BJ (cell line): ENCODE measurements at places on chromosomes 5 and 9.
A peak's percentile ranks its signal among the peaks of the same experiment; 100 is the strongest.

GRCh38 chr5:54325610-54326311, 15.4 kb upstream of the ARL15 start:
- no peak for DNase-seq

DNA sequence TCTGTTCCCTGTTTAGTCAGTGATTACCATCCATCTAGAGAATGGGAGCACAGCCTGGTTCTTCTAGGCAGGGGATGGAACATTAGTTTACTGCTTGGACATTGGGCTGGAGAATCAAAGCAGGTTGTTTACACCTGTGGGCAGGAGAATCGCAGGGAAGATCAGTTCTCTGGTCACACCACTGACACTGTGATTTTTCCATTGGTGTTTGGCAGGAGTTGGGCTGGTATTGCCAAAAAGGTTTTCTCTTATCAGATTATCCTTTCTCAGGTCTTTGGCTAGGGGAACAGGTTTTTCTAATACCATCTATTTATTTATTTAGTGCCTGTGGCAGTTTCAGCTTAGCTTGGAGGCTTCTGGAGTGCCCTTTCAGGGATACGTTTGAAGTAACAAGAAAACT, 219.3 kb upstream of the GRIN3A start:
- DNase-seq: no peak

- DNase-seq: no peak
These were observed 34.1 kb downstream of the LAMC3 start for GRCh38 chr9:131043087-131043486.

- no peak for DNase-seq
These were observed 5.3 kb upstream of the OTP start for GRCh38 chr5:77643654-77644370.

DNA sequence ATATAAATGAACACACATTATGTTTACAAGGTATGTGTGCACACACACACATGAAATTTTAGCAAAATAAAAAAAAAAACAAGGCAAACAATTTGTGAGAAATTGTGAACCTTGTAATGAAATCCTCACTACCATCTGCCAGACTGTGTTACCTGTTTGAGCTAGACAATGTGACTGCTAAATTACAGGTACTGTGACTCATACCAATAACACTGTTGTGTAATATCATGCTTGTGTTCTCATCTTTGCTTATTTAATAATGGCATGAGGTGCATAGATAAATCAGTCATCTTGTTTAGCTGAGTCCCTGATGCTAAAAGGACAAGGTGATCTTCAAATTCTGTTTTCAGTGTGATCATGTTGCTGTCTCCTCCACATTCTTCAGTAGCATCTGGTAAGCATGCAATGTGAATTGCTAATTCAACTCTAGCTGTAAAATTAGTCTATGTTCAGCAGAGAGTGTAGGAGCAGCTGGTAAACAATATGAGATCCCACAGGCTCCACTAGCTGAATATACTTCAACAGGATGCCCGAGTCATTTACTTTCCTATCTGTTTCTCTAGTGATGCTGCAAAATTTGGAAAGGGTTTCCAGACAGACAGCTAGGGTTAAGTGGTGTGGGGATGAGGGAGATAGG, 966.3 kb upstream of the C9orf72 start:
- no peak for DNase-seq

DNA sequence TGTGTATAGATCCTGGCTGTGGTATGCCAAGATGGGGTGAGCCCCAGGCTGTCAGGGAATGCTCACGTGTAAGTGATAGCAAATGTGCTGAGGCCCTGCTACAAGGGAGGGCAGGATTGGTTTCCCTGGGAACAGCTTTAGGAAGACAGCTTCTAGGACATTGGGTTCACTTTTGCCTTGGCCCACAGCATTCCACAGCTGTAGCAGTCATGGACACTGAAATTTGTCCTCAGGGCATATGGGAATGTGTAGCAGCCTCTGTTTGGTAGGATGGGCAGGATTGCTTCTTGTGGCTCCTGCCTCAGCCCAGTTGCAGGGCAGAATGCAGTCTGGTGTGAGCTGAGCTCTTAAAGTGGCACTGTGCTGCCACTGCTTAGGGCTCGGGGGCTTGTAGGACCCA, 1061.7 kb upstream of the WWC1 start:
- no peak for DNase-seq

DNA sequence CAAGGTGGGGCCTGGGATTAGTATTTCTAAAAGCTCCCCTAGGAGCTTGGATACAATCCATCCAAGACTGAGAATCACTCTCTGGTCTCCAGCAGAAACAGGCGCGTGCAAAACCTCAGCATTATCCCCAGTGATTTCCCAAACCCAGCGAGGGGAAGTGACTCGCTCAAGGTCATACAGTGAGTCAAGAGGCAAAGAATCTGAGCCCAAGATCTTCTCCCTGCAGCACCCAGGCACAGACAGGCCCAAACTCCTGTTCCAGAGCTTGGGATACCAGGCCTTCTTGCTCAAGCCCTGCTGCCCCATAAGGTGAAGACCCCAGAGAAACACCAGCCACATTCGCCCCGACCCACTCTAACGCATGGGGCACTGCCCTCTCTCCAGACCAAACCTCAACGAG, 33.2 kb downstream of the SHB start:
- DNase-seq: no peak

DNA sequence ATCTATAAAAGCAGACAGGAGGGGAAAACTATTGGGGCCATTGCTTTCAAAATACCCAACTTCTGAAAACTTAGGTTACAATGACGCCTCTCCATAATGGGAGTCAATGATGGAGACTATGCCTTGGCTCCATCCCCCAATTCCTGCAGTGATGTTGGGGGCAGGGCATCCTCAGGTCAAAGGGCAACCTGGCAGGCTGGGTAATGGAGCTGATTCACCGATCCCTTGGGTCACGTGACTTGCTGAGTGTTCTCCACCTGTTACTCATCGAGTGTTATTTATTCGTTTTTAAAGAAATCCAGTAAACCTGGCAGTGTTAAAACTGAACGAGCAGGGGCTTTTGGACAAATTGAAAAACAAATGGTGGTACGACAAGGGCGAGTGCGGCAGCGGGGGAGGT, 244.4 kb downstream of the FAM114A2 start:
- no peak for DNase-seq

- no peak for DNase-seq
These were observed 160.9 kb upstream of the SLC30A5 start for GRCh38 chr5:68932830-68933434.

DNA sequence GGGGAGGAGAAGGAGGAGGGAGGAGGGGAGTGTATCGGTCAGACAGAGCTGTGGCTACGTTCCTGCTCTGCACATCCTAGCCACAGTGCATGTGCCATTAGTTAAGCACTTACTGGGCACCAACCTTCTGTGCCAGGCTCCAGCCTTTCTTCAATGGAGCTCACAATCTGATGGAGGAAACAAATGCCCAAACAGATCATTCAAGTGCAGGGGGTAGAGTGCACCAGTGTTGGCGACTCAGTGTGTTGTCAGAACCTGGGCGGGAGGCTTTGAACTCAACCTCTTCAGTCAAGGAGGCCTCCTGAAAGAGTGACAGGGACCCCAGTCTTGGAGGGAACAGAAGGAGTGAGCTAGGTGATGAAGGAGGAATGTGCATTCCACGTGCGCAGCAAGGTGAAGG, 51.9 kb upstream of the SHB start:
- DNase-seq: no peak

GRCh38 chr5:20128343-20128742, 140.3 kb upstream of the CDH18 start:
- DNase-seq: no peak

DNA sequence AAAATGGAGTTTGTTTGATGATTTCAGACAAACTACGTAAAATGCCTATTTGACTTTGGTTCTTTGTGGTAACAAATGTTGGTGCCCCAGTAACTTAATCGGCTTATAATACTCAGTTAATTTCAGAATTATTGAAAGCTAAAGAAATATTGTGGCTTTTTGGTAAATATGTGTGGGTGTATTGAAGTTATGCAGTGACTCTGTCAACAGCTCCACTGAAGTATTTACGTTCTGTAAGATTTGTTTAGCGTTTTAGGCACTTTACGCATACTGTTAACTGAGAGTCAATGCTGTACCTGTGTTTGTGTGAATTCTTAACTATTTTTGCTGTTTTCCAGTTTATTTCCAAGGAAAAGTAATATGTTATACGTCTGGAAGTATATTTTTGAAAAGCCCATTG, 2.2 kb downstream of the RAD23B start:
- no peak for DNase-seq

GRCh38 chr5:72508241-72509170, 1.3 kb upstream of the ZNF366 start:
- DNase-seq: no peak

DNA sequence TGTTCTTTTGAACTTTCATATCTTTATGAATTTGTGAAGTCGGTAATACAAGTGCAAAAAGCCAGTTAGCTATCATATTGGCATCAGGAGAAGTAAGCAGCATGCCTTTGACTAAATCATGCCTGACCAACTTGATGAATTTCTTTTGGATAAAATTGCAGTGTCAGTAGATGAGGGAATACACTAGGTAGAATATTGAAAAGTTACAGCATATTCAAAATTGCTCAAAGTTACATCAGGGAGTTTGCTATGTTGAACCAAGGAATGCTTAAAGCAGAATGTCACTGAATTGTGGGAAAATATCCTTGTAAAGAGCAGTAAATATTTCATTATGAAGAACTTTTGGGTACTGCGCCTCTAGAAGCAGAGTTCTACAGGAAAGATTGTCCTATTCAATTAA, 87.1 kb upstream of the TLX3 start:
- DNase-seq: peak; percentile 15

- no peak for DNase-seq
These were observed 4.6 kb downstream of the VCAN start for GRCh38 chr5:83475935-83476814.

- DNase-seq: no peak
These were observed 399.0 kb downstream of the MED10 start for GRCh38 chr5:5979377-5979760.

GRCh38 chr5:103472265-103472664, 90.3 kb downstream of the NUDT12 start:
- DNase-seq: no peak

GRCh38 chr9:1929722-1930244, 85.4 kb upstream of the SMARCA2 start:
- no peak for DNase-seq

- no peak for DNase-seq
These were observed 10.7 kb downstream of the NFIL3 start for GRCh38 chr9:91412941-91413340.

DNA sequence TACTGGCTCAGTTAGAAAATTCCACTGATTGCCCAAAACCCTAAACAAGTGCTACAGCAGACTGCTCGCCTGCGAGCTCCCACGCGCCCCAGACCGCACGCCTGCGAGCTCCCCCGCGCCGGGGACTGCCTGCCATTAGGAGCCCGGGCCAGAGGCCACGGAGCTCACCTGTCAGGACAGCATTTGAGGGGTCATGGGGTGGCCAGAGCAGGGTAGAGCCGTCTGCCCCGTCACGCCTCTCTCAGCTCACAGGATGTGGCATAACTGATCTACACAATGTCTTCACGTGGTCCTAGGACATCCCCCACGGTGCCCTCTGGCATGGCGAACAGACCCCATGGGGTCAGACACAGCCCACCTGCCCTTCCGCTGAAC, 29.1 kb upstream of the LRRC14B start:
- no peak for DNase-seq

DNA sequence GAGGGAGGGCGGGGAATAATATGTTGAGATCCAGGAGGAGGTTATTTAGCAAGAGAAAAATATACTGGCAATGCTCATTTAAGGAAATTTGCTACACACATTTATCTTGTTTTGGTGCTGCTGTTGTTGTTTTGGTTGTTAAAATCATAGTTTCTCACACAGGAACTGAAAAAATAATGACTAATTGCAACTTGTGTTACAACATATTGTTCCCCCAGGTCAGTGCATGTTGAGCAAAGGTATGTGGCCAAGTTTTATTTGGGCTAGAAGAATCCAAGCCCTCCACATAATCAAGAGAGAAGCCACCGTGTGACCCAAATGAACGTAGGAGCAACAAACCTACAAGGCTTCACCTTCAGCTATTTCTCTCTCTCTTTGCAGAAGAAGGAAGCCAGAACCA, 220.3 kb upstream of the DAPK1 start:
- no peak for DNase-seq

DNA sequence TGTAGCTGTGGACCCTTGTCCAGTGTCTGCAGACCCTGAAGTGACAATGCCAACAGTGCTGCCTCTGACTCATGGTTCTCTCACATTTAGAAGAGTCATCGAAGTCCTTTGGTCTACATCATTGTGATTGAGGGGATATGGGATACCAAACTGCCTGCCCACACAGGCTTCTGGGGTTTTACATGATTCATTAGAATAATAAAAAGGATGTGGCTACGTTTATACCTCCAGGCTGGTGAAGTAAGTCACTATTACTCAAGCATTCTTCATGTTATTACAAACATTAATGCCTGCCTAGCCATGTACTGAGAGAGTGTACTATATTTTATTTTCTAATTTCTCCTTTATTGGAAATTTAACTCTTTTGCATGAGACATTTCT, 365.7 kb downstream of the SPATA31D1 start:
- peak; percentile 75 for DNase-seq

DNA sequence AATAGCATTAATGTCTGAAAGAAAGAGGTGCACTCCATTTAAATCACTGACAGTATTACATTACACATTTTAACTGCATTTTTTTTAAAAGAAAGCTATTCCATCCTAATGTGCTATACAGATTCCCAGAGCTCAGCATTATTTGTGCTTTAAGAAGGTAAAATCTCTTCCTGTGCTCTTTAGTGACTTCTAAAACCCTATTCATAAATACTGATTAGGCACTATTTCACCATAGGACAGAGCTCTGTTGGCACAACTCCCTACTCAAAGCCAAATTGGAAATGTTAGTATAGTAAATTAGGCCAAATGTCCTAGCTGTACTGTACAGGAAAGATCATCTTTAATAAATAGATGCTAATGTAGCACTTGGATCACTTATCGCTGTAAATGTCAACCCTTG, 262.5 kb downstream of the TUSC1 start:
- DNase-seq: no peak

GRCh38 chr5:72662936-72663335, 153.5 kb upstream of the TNPO1 start:
- no peak for DNase-seq

DNA sequence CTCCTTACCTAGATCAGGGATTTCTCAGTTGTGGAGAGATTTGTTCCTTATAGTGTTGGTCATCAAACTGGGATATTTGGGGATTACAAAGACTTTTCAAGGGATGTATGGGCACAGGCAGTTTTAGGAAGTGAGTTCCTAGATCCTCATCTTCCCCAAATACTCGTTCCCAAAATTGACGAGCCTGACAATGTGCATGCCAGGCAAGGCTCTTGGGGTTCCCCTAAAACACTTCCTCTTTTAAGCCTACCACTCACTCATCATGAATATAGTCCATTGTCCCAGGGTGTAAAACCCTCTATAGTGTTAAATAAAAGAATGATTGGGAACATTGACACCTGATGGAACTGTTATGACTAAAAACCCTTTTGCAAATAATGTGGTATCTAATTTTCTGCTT, 26.4 kb downstream of the PDCD1LG2 start:
- no peak for DNase-seq

DNA sequence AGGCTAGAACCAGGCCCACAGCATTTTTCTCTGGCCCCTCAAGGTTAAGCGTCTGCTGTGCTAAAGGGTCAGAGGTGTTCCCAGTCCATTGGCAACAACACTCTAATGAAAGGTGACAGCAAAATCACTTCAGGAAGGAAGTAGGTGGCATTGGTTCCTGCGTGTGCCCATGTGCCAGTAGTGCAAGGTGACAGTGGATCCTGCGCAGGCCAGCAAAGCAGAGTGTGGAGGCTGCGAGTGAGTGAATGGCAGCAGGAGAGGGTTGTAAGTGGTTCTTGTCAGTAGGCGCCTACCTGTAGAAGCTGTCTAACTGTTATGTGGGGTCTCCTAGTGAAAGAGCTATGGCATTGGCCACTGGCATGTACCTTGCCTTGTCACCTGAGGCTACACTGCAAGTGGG, 898.2 kb upstream of the TYRP1 start:
- no peak for DNase-seq

GRCh38 chr9:69158471-69158870, 15.6 kb upstream of the TJP2 start:
- DNase-seq: no peak
